Activated CD8-positive, alpha-beta T cell treated with anti-CD3 and anti-CD28 coated beads, Interleukin-2, amount 10 ng/mL, durations not matched to agents 7 days and 5 days (primary cell): ENCODE measurements at places on chromosomes 3 and 15. TPM values are rescaled to one million over a fixed set of nuclear protein-coding genes. Genes with fewer than 3 reads are reported as not detected.

GRCh38 chr3:128133273-128133883 is 9.8 kb upstream of the RUVBL1 start:
- peak; percentile 60 for DNase-seq

GRCh38 chr3:184645336-184645735 is 66.5 kb downstream of the MAGEF1 start:
- no peak for DNase-seq

GRCh38 chr15:77772641-77773402 is 140.1 kb upstream of the LINGO1 start:
- no peak for DNase-seq

GRCh38 chr15:82052751-82053150 is 6.9 kb upstream of the MEX3B start:
- no peak for DNase-seq

DNA sequence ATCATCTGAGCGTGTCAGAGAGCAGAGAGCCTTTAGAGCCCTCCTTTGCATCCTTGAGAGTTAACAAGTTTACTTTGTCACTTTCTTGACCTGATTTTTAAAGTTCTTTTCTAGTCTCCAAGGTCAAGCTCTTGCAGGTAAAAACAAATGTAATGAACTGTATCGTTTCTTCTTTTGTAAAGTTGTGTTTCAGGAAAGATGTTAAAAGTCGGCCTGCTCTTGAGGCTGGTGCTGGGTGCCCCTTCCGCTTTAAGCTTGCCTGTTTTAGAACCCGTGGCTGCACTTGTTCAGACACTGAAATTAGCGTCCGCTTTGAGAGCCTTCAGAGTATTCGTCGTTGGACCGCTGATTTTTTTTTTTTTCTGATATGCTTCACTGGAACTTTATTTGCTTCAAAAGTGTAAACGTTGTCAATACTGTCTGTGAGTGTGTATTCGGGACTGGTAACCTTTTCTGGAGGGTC is 52.6 kb upstream of the ULK4 start:
- DNase-seq = peak; percentile 38

The PDCD10 gene
- 69.6 TPM for total RNA-seq

The NME9 gene
- total RNA-seq = not detected

DNA sequence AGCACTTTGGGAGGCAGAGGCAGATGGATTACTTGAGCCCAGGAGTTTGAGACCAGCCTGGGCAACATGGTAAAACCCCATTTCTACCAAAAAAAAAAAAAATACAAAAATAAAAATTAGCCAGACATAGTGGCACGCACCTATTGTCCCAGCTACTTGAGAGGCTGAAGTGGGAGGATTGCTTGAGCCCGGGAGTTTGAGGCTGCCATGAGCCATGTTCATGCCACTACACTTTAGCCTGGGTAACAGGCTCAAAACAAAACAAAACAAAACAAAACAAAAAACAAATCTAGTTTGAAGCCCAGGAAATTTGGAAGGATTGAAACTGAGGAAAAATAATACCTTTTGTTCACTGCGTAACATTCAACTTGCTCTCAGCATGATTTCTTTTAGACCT is 16.6 kb downstream of the TMOD3 start:
- DNase-seq = no peak

DNA sequence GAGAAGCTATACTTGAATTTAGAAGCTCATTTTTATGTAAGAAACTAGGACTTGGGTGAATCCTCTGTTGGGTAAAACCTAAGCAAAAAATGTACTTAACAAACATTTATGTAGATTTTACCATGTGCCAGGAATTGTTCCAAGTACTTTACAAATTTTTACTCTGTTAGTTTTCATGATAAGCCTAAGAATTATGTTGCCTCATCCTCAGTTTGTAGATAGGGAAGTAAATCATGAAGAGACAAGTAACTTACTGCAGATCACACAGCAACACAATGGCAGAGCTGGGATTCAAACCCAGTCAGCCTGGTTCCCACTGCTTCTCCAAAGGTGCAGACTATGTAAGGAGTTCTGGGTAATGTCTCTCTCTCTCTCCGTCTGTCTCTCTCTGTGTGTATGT is 169.9 kb downstream of the DIPK2A start:
- DNase-seq = no peak

The CD80 gene
- 19.1 TPM for total RNA-seq

DNA sequence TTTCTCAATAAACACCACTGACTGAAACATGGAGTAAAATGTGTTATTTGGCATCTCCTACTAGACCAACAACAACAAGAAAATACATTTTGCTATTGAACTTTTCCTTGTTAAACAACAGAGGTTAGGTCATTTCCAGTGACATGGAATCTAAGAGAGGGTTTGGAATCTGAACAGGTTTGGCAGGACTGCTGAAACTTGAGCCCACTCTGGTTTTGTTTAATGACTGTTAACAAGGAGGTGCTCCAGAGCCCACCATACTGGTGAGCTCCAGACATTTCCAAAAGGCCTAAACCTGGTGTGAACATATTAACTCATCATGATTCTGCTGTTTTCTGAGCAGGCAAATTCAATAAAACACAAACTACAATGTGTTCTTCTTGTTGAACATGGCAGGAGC is 330.7 kb upstream of the TRIM42 start:
- DNase-seq = no peak

The ST8SIA2 gene
- total RNA-seq = not detected

GRCh38 chr3:171758109-171758508 is 52.2 kb downstream of the PLD1 start:
- DNase-seq = no peak

The HTR3E gene
- not detected for total RNA-seq

The GALNT15 gene
- total RNA-seq = not detected

The CPLX3 gene
- not detected for total RNA-seq

The KIF15 gene
- 62.2 TPM for total RNA-seq

DNA sequence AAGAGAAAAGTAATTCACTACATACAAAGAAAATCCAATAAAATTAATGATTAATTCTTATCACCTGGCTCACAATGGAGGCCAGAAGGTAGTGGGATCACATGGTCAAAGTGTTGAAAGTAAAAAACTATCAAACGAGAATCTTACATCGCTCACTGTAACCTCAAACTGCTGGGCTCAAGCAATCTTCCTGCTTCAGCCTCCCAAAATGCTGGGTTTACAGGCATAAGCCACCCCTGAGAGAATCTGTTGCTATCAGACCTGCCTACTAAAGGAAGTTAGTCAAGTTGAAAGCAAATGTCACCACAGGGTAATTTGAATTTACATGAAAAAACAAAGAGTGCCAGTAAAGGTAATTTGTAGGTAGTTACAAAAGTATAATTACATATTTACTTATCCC is 103.3 kb downstream of the PCCB start:
- peak; percentile 25 for DNase-seq

DNA sequence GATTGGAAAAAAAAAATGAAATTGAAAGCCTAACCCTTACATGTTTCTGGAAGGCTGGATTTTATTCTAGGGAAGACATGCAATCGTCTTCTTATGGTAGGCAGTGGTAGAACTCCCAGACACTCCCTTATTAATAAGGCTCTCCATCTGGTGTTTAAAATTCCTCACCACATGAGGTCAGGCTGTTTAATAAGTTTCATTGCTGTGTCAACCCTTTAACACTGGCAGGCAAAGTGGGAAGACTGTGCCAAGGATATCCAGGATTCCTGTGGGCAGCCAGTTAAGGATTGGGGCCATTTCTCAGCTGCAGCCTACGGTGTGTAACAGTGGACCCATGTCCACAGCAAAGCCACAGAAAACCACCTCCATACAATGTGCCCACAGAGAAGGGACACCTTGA is 225.5 kb upstream of the CHRM5 start:
- DNase-seq = no peak

The AADAC gene
- total RNA-seq = not detected

GRCh38 chr3:81967393-81967792 is 205.9 kb upstream of the GBE1 start:
- no peak for DNase-seq

- no peak for DNase-seq
Observed at GRCh38 chr15:63104727-63105126, 16.9 kb upstream of the LACTB start.

GRCh38 chr3:99429502-99429901 is 208.9 kb upstream of the COL8A1 start:
- DNase-seq = no peak

- DNase-seq = no peak
Observed at GRCh38 chr3:29775340-29775739, 494.5 kb downstream of the RBMS3 start.

DNA sequence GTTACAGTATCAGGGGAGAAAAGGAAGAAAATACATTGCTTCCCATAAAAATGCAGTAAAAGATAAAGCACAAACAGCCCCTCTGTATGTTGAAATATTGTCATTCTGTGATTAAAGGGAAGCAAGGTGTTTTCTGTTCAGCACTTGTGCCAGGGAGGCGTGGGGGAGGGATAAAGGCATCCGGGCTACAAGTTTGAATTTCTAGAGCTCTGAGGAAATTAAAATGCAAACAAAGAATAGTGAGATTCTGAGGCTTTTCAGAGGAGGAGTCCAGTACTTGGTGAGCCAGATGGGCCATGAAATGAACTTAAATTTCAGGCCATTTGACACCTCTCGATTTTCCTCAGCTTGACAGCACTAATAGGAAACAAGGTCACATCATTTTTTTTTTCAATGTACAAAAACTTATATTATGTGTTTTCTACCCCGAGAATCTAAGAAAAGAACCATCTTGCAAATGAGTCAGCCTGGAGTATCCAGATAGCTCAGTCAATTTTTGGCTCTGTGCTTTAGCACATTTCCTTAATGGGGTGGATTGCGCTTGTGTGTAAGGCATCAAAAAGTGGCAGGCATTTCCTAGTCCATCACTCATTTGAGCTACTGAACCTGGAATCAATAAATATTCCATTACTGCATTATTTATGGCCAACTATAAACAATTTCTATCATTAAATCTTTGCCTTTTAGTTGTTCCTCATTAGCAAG is 640.8 kb upstream of the TBL1XR1 start:
- no peak for DNase-seq

GRCh38 chr3:161100994-161101393 is 4.2 kb downstream of the B3GALNT1 start:
- no peak for DNase-seq

DNA sequence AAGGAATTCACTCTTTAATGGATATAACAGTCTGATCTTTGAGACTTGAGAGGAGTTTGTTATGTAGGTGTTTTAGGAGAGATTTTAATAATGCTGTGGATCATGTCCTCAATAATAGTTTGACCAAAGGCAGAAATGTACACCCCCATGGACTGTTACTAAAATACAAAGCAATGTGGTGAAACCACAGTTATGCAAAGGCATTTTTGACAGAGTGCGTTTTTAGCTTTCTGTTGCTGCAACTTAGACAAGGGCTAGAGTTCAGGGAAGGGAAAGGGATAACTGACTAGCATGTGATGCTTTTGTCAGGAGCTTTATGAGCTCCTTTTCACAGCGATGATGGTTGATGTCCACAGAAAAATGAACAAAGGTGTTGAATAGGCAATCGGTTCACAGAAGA is 3.6 kb upstream of the STARD5 start:
- DNase-seq = no peak

DNA sequence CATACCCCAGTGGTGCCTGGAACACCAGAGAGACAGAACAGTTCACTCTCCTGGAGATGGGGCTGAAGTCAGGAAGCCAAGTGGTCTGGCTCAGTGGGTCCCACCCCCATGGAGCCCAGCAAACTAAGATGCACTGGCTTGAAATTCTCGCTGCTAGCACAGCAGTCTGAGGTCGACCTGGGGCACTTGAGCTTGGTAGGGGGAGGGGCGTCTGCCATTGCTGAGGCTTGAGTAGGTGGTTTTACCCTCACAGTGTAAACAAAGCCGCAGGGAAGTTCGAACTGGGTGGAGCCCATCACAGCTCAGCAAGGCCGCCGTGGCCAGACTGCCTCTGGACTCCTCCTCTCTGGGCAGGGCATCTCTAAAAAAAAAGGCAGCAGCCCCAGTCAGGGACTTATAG is 272.0 kb downstream of the KLF13 start:
- DNase-seq = no peak

The OR5H15 gene
- not detected for total RNA-seq

- no peak for DNase-seq
Observed at GRCh38 chr15:31605467-31605931, 278.9 kb downstream of the KLF13 start.

DNA sequence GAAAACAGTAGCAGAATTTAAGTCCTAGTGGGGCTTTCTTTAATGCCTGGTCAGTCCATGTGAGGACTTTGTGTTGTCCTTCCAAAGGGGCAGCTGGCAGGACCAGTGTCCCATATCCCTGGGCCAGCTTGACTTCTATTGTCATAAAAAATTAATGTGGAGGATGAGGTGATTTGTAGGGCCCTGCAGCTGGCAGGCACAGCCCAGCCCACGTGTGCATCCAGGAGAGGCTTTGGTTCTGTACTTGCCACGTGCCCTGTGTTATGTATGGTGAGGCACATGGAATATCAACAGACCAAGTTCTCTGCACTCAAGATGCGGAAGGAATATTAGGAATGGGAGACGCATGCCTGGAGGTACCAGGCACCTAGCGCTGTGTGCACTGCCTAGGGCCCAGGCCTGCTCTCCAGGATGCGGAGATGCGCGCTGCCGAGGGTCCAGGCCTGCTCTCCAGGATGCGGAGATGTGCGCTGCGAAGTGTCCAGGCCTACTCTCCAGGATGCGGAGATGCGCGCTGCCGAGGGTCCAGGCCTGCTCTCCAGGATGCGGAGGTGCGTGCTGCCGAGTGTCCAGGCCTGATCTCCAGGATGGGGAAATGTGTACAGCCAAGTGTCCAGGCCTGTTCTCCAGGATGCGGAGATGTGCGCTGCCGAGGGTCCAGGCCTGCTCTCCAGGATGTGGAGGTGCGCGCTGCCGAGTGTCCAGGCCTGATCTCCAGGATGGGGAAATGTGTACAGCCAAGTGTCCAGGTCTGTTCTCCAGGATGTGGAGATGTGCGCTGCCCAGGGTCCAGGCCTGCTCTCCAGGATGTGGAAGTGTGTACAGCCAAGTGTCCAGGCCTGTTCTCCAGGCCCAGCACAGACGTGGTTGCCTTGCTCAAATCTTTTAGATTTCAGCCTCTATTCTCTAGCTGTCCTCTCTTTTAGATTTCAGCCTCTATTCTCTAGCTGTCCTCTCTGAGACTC is 183.3 kb upstream of the ROPN1 start:
- DNase-seq = no peak

- DNase-seq = peak; percentile 74
Observed at GRCh38 chr15:72306211-72306785, 13.7 kb downstream of the CELF6 start.

DNA sequence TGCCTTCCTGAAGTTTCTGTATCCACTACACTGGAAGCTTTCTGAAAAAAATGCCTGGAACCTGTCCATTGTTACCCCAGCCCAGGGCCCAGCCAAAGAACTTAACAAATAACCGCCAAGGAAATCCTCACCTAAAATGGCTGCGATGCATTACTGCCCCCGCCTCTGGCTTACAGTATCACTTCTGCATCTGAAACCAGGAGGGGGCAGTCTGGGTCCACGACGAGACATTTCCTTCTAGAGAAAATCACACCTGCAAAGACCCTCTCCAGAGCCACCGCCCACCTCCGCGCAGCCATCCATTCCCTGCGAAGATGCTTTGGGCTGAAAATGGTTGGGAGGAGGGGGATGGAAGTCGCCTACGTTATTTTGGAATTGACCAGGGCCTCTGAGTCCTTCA is 22.4 kb upstream of the CELF6 start:
- peak; percentile 65 for DNase-seq

The STAB1 gene
- 0.05 TPM for total RNA-seq

- no peak for DNase-seq
Observed at GRCh38 chr15:29910068-29910467, 87.8 kb upstream of the TJP1 start.
